ENCODE measurements at places on chromosomes 2 and 18. TPM values are rescaled to one million over a fixed set of nuclear protein-coding genes. Genes with fewer than 3 reads are reported as not detected.

- peak; percentile 54 for DNase-seq
These were observed 214.5 kb downstream of the TMEM182 start for GRCh38 chr2:102975996-102976975.

DNA sequence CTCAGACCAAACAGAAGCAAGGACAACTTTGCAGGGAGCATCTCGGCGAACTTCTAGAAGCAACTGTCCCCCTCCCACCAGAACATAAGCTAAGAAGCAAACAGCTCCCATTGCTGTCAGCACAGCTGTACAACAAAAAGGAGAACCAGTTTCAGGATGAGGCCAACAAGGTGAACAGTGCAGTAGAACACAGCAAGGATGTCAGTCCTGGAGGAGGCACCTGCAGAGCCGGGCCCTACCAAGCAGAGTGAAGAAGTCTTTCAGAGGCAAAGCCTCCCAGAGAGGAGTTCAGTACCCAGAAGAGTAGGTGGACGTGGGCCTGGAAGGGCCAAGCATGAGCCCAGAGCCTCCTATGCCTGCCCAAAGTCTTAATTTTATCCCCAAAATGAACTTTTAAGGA lies 1.0 kb downstream of the PASK start:
- DNase-seq: no peak

DNA sequence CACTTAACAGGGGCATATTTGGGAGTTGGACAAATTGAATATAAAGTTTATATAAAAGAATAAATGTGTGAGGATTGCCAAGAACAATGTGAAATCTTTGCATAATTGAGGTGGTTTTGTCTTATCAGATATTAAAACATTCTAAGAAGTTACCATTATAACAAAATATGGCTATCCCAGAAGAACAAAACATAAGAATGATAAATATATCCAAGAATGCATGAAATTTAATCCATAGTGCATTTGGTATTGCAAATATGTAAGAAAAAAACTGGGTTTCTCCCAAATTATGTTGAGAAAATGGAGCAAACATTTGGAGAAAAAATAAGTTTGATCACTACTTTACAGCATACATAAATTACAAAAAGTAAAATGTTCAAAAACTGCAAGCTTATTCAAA lies 562.4 kb downstream of the RNF144A start:
- no peak for DNase-seq

DNA sequence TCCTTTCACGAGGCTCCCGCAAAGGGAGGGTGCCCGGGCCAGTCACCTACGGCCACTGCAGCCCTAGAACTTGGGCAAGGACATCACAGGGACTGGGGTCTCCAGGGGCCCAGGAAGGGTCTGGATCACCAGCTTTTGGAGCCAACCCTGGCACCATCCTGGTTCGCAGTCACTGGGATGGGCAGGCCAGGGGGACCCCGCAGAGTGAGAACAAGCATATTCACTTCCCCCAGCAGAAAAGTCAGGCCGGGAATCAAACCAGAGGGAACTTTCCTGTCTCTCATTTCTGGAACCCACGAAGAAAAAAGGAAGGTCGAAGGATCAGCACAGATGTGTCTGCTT lies 15.4 kb downstream of the SMAD7 start:
- no peak for DNase-seq

- no peak for DNase-seq
These were observed 1.2 kb downstream of the GPD2 start for GRCh38 chr2:156437272-156437930.

- no peak for DNase-seq
These were observed 257.2 kb downstream of the TXNL1 start for GRCh38 chr18:56381196-56381595.

GRCh38 chr18:58139459-58140386 lies 95.7 kb downstream of the NEDD4L start:
- DNase-seq: peak; percentile 12

DNA sequence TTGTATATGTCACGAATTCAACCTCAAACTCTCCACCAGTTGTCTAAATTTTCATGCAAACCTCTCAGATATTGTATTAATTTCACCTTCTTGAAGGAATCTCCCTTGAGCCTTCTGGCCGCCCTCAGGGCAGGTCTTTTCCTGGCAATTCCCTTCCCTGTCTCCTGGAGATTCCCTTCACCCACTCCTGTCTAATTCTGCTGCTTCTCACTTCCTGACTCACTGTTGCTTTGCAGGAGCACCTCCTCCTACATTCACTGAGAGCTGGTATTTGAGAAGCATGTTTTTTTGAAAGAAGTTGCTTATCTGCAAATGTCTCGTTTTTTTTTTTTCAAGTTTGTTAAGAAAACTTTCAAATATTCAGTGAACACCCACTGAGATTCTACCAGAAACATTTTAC lies 79.9 kb upstream of the OTOS start:
- DNase-seq: no peak

GRCh38 chr18:9441061-9441460 lies 34.3 kb upstream of the RALBP1 start:
- DNase-seq: no peak

- DNase-seq: no peak
These were observed 904.2 kb upstream of the NXPH2 start for GRCh38 chr2:139684286-139684860.

DNA sequence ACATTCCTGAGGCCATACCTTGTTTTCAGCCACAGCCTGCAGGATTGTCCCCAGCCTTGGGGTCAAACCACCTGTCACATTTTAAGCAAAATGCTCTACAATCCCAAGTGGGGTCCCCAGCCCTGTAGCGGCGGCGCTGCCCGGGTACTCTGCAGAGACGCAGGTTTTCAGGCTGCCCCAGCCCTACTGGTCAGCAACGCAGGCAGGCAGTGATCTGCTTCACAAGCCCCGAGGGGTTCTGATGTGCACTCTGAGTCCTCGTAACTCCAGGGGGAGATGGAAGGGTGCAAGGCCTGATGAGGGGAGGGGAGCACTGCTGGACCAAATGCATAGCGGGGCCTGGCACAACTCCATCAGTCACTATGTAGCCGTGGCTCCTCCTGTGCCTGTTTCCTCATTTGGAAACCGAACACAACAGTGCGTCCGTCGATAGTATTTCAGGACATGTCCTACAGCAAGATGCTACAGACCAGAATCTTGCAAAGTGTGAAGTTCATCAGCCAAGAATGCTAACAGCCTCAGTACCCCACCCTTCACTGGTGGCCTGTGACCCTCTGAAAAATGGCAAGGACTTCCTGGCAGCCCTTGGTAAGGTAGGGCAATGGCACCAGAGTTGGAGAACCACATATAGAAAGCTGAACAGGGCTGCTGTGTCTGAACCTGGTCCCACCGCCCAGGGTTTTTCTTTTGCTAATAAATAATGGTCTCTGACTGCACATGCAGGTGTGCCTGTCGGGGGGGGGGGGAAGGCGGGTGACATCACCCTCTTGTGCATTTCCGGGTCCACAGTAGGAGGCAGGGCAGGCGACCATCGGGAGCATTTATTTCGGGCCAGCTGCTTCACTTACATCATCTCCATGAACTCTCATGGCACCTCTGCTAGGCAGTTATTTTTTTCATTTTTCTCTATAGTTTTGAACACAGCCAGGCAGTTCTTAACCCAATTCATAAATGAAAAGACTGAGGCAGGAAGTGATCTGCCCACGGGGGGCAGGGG lies 50.6 kb upstream of the TFCP2L1 start:
- no peak for DNase-seq

MGAT4A gene
- 6.7 TPM for total RNA-seq

FSHR gene
- total RNA-seq: under 0.01 TPM

TRIM43 gene
- total RNA-seq: not detected

PPP1CB gene
- 70.0 TPM for total RNA-seq

ASXL2 gene
- 8.1 TPM for total RNA-seq

KLHL30 gene
- not detected for total RNA-seq
